ENCODE measurements at places on chromosomes 11 and 22. TPM values are rescaled to one million over a fixed set of nuclear protein-coding genes. Genes with fewer than 3 reads are reported as not detected.

The UQCC3 gene
- total RNA-seq: 38.3 TPM

The CTR9 gene
- total RNA-seq: 24.0 TPM

The APOL5 gene
- total RNA-seq: not detected

The MMP8 gene
- not detected for total RNA-seq

The USH1C gene
- total RNA-seq: 1.5 TPM

The UBQLNL gene
- total RNA-seq: not detected

The OR6M1 gene
- total RNA-seq: not detected

The LRRC74B gene
- total RNA-seq: not detected

The KLHDC7B gene
- total RNA-seq: not detected

The TMA7B gene
- not detected for total RNA-seq

The KLHL35 gene
- total RNA-seq: 0.51 TPM

The BEST1 gene
- total RNA-seq: 0.91 TPM

The SCGB2A2 gene
- not detected for total RNA-seq

The CDKN1C gene
- total RNA-seq: 0.65 TPM

The OR4C16 gene
- total RNA-seq: not detected

The KCNJ5 gene
- not detected for total RNA-seq

The IGF2 gene
- total RNA-seq: 1.4 TPM

The OR10A2 gene
- total RNA-seq: not detected

The TEAD1 gene
- 60.0 TPM for total RNA-seq

The DUSP8 gene
- 1.7 TPM for total RNA-seq

The FAM180B gene
- total RNA-seq: not detected

The GPR83 gene
- total RNA-seq: 0.22 TPM

The VSIG10L2 gene
- total RNA-seq: not detected

The RAPSN gene
- not detected for total RNA-seq
